ENCODE measurements at places on chromosomes 4 and X. TPM values are rescaled to one million over a fixed set of nuclear protein-coding genes. Genes with fewer than 3 reads are reported as not detected.

Gene SORBS2
- polyA plus RNA-seq: 87.1 TPM

Gene SMIM43
- 0.41 TPM for polyA plus RNA-seq

Gene ERCC6L
- 2.0 TPM for polyA plus RNA-seq

Gene GAGE12J
- not detected for polyA plus RNA-seq

Gene RAB9A
- polyA plus RNA-seq: 21.8 TPM

Gene GC
- polyA plus RNA-seq: 0.11 TPM

Gene DRP2
- 0.24 TPM for polyA plus RNA-seq

Gene RBM47
- polyA plus RNA-seq: 67.6 TPM

Gene RBM46
- polyA plus RNA-seq: 0.12 TPM

Gene LPAR4
- 6.4 TPM for polyA plus RNA-seq

Gene SLC7A11
- polyA plus RNA-seq: 5.9 TPM

Gene CDX4
- 2.3 TPM for polyA plus RNA-seq

Gene CTAG1B
- not detected for polyA plus RNA-seq

Gene CFAP47
- not detected for polyA plus RNA-seq

Gene SOWAHB
- 0.15 TPM for polyA plus RNA-seq

Gene BEX5
- polyA plus RNA-seq: not detected

Gene RPL10
- 4,127 TPM for polyA plus RNA-seq

Gene KDR
- polyA plus RNA-seq: 29.1 TPM

Gene DDIT4L
- polyA plus RNA-seq: 3.5 TPM

Gene NRK
- polyA plus RNA-seq: 0.99 TPM

Gene SLC6A14
- polyA plus RNA-seq: not detected

Gene PRSS12
- polyA plus RNA-seq: 2.5 TPM

Gene SMAD1
- polyA plus RNA-seq: 20.1 TPM

Gene CXXC4
- 0.60 TPM for polyA plus RNA-seq

Gene CSAG3
- polyA plus RNA-seq: 0.12 TPM

Gene RPA4
- polyA plus RNA-seq: 0.05 TPM

Gene UGT2B10
- not detected for polyA plus RNA-seq

Gene GLRA2
- polyA plus RNA-seq: not detected

Gene KLKB1
- polyA plus RNA-seq: 12.0 TPM

Gene VCX3A
- polyA plus RNA-seq: 0.38 TPM

Gene CT83
- not detected for polyA plus RNA-seq

Gene TCP11X1
- polyA plus RNA-seq: not detected

Gene SPANXC
- polyA plus RNA-seq: not detected

Gene STK32B
- 1.7 TPM for polyA plus RNA-seq

Gene MSMO1
- 79.8 TPM for polyA plus RNA-seq

Gene TCEAL2
- not detected for polyA plus RNA-seq

Data from H1 (cell line).